Kasumi-1 (cell line): ENCODE measurements at places on chromosomes 6 and 20.

- peak; percentile 94 for DNase-seq
Observed at GRCh38 chr6:33579828-33580714, at the start of gene BAK1. BAK1 (minus strand) TSS chr6:33580276; CDS start chr6:33577604, 2,672 bp downstream.

GRCh38 chr6:122426597-122426996 is 27.1 kb downstream of the HSF2 start:
- no peak for DNase-seq

GRCh38 chr20:17023806-17024205 is 203.0 kb upstream of the PCSK2 start:
- DNase-seq, result no peak

DNA sequence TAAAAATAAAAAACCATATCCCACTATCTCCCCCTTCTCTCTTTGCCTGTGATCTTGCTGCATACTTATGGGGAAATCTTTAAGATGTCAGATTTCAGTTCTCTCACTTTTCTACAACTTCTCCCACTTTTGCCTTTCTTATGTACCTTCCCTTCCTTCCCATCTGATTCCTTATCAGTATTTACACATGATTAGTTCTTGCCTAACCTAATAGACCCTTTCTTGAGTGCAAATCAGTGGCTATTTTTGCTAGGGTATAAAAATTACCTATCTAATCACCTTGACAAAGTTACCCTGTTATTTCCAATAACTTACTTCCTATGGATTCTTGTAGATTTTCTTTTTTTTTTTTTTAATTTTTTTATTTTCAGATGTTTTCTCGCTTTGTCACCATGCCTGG is 75.7 kb downstream of the PTPRA start:
- no peak for DNase-seq

DNA sequence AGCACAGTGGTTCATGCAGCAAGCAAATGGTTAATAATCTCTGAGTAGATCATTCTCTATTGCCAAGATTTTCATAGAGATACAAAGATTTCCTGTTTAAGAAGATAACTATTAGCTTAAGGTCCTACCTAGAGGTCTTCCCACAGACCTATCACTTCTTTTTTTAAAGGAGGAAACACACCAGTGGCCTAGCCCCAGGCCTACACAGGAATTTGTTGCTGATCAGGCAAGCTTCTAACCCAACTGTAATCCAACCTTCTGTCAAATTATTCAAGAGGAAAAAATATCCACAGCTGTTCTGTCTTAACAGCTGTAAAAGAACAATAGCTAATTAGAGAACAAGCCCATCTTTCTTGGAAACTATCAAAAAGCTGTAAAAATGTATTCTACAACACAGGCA is 332.8 kb downstream of the BTBD9 start:
- DNase-seq, result no peak

GRCh38 chr6:44833248-44833647 is 445.7 kb downstream of the CDC5L start:
- DNase-seq, result no peak

GRCh38 chr6:162728706-162729105 is 932 bp downstream of the PACRG start:
- no peak for DNase-seq

DNA sequence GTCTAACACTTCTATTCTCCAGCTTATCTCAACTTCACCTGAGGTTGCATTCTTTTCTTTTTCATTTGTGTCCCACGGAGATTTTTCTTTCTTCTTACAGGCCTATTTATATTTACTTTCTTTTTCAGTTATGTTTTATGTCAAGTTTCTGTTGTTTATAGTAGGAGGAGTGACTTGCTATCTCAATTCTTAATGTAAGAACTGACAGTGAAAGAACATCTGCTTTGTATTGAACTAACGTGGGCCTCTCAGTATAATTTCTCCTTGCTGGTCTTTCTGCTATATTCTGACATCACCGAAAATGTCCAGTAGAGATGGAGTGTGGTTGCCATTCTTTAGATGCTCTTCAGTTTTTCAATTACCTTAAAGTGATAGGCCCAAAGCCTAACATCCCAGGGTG is 521.7 kb downstream of the EPM2A start:
- no peak for DNase-seq

DNA sequence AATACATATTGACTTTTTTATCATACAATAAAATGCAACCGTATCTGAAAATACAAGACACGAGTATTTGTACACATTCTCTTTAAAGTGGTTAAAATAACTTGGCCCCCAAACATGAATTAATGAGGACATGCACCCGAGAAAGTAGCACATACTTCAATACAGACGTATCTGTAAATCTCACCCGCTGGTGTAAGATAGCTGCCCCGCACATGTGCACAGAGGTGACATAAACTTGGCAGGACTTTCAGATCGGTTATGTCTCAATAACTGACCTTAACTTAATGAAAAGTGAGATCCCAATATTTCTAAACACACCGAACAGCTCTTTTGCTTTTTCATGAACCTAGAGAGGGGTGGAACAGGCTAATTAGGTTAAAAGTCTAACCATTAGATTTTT is 91.5 kb upstream of the RPS6KA2 start:
- DNase-seq, result no peak

DNA sequence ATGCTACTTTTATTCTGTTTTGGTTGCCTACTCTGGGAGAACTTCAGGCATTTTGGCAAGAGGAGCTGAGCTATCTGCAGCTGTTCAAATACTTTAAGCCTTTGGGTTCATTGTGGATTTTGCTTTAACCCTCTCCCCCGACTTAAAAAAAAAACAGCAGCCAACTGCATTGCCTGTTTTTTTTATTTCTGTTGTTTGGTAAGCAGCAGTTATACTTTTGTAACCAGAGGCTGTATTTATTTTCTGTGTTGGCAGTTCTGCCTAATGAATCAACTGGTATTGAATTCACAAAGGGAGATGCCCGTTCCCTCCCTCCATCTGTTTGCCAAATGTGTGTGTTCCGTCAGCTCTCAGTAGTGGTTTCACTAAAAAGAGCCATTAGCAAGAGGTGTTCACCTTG is 484.0 kb downstream of the UTRN start:
- DNase-seq, result no peak

GRCh38 chr20:14580418-14581074 is 243.1 kb upstream of the FLRT3 start:
- no peak for DNase-seq

DNA sequence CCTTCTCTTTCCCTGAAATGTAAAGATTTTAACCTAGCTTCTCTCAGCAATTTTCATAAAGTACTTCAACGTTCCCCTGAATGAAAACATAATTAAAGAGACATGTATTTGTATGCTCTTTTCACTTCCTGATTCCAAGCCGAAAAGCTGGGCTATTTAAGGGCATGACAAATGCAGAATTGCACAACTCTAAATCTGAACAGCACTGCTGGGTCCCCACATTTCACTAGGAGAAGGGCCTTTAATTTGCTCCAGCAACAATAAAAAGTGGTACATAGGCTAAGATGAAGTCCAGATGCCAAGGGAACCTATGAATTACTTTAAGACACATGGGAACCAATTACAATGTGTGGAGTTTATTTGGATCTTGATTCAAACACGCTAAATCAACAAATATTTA is 42.0 kb downstream of the IRAK1BP1 start:
- peak; percentile 49 for DNase-seq
